Activated CD4-positive, alpha-beta T cell treated with anti-CD3 and anti-CD28 coated beads, Interleukin-2, amount 50 U/mL, for 1 hour (primary cell): ENCODE measurements at places on chromosomes 12 and 14.

DNA sequence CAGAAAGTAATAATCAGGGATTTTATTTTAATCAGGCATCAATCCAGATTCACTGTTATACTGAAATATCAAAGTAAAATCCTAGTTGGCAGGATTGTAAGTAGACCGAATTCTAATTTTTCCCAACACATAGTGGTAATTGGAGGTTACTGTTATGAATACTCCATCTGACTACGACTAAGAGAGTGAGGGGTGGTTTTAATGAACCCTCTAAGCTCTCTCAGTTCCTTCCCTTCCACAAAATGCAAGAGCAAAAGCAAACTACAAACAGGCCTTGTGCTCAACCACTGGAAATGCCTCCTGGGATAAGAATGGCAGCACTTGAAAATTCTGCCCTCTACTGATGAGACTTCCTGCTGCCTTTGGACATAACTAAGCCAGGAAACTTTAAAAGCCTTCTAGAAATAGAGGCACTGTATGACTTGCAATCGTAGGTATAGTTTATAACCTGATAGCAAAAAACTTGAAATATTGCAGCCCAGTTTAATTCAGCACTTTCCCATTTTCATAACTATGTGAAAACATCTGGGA, 184.8 kb downstream of the SLC16A7 start:
- DNase-seq = no peak

GRCh38 chr12:39807043-39807442, 187.4 kb upstream of the ABCD2 start:
- DNase-seq = no peak

DNA sequence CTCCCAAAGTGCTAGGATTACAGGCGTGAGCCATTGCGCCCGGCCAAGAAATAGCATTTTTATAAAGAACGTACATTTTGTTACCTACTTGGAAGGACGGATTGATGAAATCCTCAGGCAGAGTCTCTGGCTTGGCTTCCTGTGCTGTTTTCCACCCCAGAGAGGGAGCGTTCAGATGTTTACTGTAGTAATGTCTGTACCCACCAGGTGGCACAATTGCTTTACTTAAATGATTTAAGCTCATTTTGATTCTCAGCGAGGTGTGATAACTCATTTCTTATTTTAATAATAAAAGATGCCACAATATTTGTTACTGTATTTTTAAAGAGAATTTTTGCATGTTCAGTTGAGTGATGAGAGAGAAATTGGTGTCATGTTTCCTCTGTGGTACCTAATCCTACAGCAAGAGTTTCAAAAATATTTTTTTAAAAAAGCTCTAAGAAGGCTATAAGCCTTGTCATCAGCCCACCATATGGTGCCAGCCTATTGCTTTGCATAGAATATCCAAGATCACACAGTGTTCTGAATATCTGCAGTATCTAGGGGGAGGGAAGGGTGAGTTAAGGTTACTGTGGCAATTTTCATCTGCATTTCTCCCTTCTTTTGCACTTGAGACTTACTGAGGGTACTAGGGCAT, 82.6 kb upstream of the TRAF3 start:
- DNase-seq = peak; percentile 57

GRCh38 chr12:108778053-108778452, 46.7 kb upstream of the CORO1C start:
- DNase-seq = no peak

DNA sequence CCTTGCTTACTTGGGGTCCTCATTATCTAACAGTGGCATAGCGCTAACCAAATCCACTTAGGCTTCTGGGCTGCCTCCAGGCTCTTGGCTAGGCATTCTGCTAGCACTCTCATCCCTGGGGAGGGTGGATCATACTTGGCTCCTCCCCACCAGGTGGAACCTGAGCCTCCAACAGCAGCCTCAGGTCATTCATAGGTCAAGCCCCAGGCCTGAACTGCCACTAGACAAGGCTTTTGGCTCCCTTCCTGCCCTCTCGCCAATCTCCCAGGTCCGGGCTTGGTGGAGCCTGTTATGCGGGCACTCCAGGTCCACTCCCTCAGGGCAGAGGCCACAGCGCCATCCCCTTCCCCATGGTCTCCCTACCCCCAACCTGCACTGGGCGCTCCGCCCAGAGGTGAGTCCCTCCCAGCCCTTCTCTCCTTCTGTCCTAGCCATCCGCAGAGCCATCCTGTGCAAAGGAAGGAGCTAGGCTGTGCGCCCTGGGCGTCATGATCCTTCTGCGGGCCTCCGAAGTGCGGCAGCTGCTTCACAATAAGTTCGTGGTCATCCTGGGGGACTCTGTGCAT, 154.9 kb upstream of the AMIGO2 start:
- no peak for DNase-seq

DNA sequence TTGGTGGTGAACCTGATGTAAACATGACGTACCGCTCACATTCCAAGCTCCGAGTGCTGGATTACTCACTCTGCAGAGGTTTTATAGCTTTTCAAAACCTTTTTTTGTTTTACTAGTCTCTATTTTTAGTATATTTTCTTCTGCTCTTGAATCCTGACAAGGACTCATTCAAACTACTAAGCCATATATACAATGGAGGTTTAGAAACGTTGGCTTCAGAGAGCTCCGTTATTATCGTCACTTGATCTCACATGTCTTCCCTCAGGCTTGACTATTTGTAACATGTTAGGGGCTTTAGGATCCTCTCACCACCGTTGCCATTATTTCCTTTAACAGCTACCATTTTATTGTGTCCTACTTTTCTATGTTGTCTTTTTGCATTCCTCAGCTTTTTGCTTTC, 1321.5 kb upstream of the FLRT2 start:
- no peak for DNase-seq

GRCh38 chr12:66851134-66851533, 172.3 kb upstream of the GRIP1 start:
- DNase-seq = no peak

DNA sequence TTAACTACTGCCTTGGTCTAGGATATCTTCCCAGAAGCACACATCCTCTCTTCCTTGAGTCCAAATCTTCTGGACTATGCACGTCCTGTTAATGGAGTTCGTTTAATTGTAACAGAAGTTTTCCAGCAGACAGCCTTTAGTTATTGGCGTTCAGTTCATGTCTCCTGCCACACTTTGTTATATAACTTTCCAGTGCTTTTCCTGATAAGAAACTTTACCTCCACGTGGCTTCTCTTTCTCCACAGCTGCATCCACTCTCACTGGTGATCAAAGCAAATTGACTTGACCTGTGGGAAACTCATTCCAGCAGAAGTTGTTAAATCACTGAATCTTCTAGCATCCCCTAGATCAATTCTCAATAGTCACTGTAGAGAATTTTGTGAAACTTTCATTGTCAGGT, 19.0 kb downstream of the PTPN21 start:
- no peak for DNase-seq

DNA sequence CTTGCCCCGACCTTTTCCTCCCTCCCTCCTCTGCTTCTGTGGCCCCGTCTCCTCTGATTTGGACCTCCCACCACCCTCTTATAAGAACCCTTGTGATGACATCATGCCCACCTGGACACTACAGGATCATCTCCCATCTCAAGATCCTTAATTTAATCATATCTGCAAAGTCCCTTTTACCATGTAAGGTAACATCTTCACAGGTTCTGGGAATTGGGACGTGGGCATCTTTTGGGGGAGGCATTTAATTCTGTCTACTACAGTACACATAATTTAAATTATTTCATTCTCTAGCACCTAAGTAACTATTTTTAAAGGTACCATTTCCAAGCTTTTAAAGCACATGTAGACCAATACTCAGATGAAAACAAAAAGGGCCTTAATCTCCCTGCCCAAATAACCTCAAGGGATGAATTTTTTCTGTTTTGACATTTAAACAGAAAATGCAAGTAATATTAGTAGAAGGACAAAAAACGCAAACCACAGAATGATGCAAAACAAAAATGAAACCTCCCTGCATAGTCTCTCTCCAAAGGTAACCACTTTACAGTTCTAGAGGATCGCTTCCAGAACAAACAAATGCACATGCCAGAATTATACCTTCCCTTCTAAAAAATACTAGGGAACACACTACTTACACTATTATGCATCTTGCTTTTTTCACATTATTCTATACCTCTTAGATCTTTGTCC, 222.1 kb downstream of the AACS start:
- DNase-seq = no peak

GRCh38 chr12:26461776-26462175, 266.4 kb downstream of the SSPN start:
- no peak for DNase-seq

DNA sequence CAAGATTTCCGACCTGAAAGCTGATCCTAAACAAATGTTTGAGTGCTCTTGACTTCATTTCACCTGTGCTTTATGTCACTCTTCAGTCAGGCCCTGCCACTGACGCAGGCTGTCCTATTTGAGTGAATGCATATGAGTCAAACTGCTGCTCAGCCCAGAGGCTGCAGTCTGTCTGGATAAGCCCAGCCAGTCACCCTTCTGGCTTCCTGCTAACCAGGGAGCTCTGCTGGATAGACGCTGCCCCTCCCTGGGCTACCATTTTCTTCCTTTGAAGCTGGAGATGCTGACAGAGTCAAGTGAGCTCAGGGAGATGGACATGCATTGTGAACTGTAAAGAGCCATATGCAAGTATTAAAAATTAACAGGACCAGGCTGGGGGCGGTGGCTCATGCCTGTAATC, 5.1 kb upstream of the TUNAR start:
- no peak for DNase-seq

DNA sequence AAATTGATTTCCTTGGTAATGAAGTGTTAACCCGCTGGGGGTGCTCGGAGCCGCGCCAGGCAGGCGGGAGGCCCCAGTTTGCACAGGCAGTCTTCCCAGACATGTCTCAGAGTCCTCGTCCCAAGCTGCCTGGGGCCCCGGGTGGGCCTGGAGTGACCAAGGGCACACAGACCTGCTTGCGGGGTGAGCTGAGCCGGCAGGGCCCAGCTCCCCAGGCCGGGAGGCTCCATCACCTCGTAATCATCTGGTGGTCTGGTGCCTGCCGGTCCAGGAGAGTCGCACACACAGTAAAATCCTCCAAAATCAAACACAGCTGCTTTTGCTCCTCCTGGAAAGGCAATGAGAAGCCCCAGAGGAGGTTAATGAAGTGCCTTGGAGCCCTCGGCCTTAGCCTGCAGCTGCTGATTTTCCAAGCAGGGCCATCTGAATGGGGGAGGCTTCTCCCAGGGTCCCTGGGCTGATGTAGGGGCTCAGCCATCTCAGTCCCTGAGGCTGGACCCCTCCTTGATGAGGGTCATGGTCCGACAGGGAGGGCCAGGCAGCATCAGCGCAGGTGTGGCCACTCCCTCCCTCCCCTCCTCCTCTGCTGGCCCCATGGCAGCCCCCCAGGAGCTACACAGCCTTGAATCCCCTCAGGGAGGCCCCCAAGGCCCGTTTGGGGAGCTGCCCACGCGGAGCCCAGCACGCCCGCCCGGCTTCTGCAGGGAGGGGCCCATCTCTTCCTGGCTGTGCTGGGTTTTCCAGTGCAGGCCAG, 39.4 kb upstream of the FBRSL1 start:
- no peak for DNase-seq

GRCh38 chr14:89256283-89256682, 160.8 kb downstream of the FOXN3 start:
- DNase-seq = no peak

DNA sequence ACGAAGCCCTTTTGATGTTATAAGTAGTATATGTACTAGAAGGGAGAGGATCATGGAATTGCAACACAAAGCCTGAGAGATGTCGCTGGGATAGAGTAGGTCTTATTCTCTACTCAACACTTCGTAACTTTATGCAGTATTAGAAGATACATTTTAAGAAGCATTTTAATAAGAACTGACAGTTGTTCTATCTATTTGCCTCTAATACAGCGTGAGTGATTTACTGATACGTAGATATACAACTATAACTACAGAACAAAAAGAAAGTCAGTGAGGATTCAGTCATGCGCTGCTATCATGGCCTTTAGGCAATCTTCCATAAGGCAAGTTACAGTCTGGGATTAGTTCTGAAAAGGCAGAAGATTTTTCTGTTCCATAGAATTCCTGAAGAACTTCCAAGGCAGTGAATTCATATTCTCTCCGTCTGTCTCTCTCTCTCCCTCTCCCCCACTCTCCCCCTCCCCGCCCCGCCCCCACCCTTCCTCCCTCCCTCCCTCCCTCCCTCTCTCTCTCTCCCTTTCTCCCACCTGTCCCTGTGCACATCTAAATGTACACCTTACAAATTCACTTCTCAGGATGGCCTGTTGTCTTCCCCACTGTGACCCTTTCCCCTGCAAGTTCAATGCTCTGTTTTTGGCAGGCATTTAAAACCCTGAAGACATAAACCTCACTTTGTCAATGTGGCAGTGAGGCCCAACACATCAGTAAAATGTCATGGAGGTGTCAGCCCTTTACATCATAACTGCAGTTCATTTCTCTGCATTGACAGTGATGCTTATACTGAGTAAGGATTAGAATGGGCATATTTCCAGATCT, 470.6 kb downstream of the EGLN3 start:
- no peak for DNase-seq

GRCh38 chr12:14893506-14894250, 8.0 kb upstream of the MGP start:
- no peak for DNase-seq

DNA sequence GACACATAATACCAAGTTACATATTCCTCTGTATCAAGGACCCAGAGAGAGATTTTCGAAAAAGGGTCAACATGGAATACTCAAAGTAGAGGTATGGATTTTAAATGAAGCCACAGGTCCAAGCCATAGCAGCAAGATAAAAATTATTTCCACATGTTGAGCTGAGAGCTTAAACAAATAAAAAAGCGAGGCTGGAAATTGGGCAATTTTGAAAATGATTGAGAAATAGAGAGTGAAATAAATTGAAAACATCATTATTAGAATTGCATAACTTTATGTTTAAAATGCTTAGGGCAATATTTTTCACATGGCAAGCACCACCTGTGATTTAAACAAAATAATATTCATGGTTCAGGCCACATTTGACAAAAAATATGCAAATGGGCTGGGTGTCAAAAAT, 1251.0 kb upstream of the USP15 start:
- no peak for DNase-seq

DNA sequence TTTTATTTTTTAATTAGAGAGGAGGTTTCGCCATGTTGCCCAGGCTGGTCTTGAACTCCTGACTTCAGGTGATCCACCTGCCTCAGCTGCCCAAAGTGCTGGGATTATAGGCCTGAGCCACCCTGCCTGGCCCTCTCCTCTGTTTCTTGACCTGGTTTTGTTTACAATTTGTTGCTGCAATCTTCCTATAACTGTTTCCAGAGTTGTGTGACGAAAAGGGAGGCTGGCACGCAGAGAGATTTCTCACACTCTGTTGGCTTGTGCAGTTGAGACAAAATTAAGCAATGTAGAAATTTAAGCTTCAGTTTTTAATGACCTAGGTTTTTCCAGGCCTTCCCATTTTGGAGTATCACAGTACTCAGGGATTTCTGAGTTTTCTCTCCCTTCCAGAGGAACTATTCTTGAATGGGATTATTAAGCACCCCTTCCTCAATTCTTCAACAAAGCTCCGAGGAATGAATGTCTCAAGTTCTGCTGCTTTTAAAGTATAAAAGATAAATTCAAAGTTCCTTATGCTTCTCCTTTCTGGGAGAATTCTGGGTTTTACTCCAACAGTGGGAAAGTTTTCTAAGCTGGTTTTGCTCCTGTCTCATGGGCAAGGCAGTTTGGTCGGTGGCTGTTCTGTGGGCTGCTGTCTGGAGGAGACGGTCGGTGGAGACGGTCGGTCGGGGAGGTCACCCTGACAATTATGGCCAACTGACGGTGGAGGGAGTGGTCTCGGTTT, 20.4 kb upstream of the FOS start:
- no peak for DNase-seq

GRCh38 chr12:110289044-110289710, 8.1 kb downstream of the ATP2A2 start:
- no peak for DNase-seq

- no peak for DNase-seq
These were observed 75.5 kb downstream of the TBX3 start for GRCh38 chr12:114608509-114608908.
